Lung microvascular endothelial cell (primary cell): ENCODE measurements at places on chromosomes 7 and 10. TPM values are rescaled to one million over a fixed set of nuclear protein-coding genes. Genes with fewer than 3 reads are reported as not detected.

- DNase-seq: no peak
Observed at GRCh38 chr7:27615420-27616185, 47.1 kb downstream of the HIBADH start.

GRCh38 chr10:116138897-116139296 is 134.1 kb downstream of the GFRA1 start:
- DNase-seq: no peak

GRCh38 chr7:149741629-149742028 is 31.8 kb downstream of the ZNF467 start:
- DNase-seq: no peak

The UNCX gene
- not detected in 2 replicates for total RNA-seq

The EPHA1 gene
- 0.20 TPM in 1 of 2 replicates, not detected in the other for total RNA-seq
